Airway epithelial cell (primary cell): ENCODE measurements at places on chromosomes 6 and 20. TPM values are rescaled to one million over a fixed set of nuclear protein-coding genes. Genes with fewer than 3 reads are reported as not detected.

The NKX2-2 gene
- total RNA-seq, result not detected in 2 replicates

The CLVS2 gene
- total RNA-seq, result 0.14 TPM in 1 of 2 replicates, not detected in the other

The HLA-DQA1 gene
- not detected in 2 replicates for total RNA-seq

The ROS1 gene
- 0.65 and 1.8 TPM in 2 replicates for total RNA-seq

The SPATA25 gene
- 0.33 TPM in 1 of 2 replicates, not detected in the other for total RNA-seq

The TCF15 gene
- not detected in 2 replicates for total RNA-seq

The ADISSP gene
- total RNA-seq, result 66.6 and 69.9 TPM in 2 replicates

The SEL1L2 gene
- not detected in 2 replicates for total RNA-seq

The PSORS1C2 gene
- 0.14 and 0.33 TPM in 2 replicates for total RNA-seq

The ZNF334 gene
- total RNA-seq, result 1.3 and 2.0 TPM in 2 replicates

The EDN1 gene
- total RNA-seq, result 8.1 and 8.6 TPM in 2 replicates

The KCNS1 gene
- 0.99 and 1.5 TPM in 2 replicates for total RNA-seq

The CASS4 gene
- 0.21 TPM in 1 of 2 replicates, not detected in the other for total RNA-seq

The MYLK4 gene
- 0.21 TPM in 1 of 2 replicates, not detected in the other for total RNA-seq

The ANKRD66 gene
- not detected in 2 replicates for total RNA-seq

The SLX4IP gene
- 3.5 and 4.7 TPM in 2 replicates for total RNA-seq

The ULBP1 gene
- total RNA-seq, result 0.05 and 0.28 TPM in 2 replicates

The SPATS1 gene
- not detected in 2 replicates for total RNA-seq

The SEMG1 gene
- not detected in 2 replicates for total RNA-seq

The RAD21L1 gene
- not detected in 2 replicates for total RNA-seq

The AKIRIN2 gene
- 21.4 and 25.2 TPM in 2 replicates for total RNA-seq

The EYA2 gene
- 12.9 and 18.8 TPM in 2 replicates for total RNA-seq

The TCEA2 gene
- 9.5 and 10.0 TPM in 2 replicates for total RNA-seq

The NUP43 gene
- total RNA-seq, result 12.4 and 20.5 TPM in 2 replicates

The SULF2 gene
- 46.6 and 56.8 TPM in 2 replicates for total RNA-seq
